NCI-H1436 treated with DMSO at 0.1 percent for 48 hours (cell line): ENCODE measurements at places on chromosomes 7 and 10.

- DNase-seq: no peak
Measured at GRCh38 chr7:124276005-124276622, 243.2 kb upstream of the TMEM229A start.

GRCh38 chr7:44391171-44391570 lies 65.8 kb upstream of the CAMK2B start:
- DNase-seq: no peak

GRCh38 chr7:68441645-68442044 lies 1156.6 kb upstream of the AUTS2 start:
- no peak for DNase-seq

- DNase-seq: no peak
Measured at GRCh38 chr10:24622781-24623301, 100.8 kb downstream of the ARHGAP21 start.

GRCh38 chr7:8176370-8177081 lies 85.4 kb downstream of the ICA1 start:
- DNase-seq: peak; percentile 61

GRCh38 chr10:113316506-113316905 lies 236.3 kb upstream of the HABP2 start:
- no peak for DNase-seq

- DNase-seq: no peak
Measured at GRCh38 chr10:20363684-20364083, 533.4 kb downstream of the NEBL start.

DNA sequence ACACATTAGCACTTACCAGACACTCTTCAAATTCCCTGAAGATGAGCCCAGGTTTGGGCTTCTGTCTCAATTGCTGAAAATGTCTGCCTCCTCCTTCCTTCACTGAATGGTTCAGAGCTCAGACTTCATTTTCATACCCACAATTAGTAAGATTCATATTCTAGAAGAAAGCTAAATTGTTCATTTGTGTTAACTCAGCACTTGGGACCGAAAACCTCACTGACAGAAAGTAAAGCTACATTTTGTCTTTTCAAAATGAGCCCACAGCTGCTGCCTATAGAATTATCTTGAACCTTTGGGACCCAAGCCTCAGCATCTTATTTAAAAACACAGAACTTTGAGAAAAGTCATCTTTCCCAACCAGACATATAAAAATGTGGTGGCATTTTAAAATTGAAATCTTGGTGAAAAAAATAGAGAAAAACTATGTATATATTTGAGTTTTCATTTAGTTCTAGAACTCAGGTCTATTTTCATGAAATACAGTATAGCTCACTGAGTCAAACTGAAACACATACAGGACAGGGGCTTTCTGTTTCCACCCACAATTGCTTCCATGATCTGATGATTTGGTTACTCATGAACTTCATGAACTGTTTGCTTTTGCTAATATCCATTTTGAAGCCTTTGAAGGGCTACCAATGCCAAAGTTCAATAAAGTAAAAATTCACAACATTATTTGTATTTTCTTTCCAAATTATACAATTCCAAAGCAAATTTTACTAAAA lies 119.1 kb upstream of the PFKP start:
- DNase-seq: no peak

- DNase-seq: no peak
Measured at GRCh38 chr7:80154656-80155333, 20.2 kb downstream of the GNAI1 start.
